ENCODE measurements at places on chromosomes 16 and 17.

- no peak for DNase-seq
These were observed 28.0 kb downstream of the TOM1L2 start for GRCh38 chr17:17944242-17944641.

DNA sequence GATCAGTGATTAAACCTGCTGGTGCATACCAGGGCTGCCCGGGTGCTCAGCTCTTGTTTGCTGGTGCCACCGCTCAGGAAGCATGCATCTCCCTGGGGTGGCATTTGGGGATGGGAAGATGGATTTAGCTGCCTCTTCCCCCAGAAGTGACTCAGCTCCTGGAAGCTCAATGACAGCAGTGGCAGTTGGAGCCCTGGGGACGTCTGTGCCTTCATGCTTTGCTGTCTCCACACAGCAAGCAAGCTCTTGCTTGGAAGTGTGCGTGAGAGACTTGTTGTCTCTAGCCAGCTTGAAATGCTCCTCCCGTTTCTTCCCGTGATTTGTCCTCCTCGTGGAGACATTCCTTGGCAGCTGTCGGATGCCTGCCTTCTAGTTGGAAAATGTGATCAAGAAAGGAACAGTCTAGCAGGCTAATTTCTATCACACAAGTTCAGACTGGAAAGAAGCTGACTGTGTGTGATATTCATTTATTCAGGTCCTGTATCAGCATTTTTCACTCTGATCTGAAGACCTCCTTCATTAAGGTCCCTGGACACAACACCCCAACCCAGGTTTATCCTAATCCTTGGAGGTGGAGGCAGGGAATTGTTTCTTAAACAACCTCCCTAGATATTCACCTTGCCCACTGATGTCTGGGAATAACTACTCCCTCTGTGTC lies 73.0 kb downstream of the BMERB1 start:
- no peak for DNase-seq

DNA sequence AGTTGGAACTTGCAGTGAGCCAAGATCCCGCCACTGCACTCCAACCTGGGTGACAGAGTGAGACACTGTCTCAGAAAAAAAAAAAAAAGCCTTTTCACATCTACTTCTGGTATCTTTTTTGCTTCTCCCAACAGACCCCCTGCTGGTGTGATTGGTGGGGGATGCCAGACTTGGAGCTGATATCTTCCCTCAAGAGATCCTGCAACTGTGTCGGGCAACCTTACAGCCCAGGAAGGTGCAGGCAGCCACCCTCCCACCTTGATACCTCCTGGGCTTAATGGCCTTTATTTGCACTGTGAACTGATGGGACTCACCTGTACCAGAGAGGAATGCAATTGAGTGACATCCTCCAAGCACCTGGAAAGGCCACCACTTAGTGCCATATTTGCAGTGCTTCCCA lies 142.3 kb downstream of the RGS9 start:
- no peak for DNase-seq

GRCh38 chr17:37392024-37392590 lies 14.5 kb downstream of the ACACA start:
- no peak for DNase-seq

DNA sequence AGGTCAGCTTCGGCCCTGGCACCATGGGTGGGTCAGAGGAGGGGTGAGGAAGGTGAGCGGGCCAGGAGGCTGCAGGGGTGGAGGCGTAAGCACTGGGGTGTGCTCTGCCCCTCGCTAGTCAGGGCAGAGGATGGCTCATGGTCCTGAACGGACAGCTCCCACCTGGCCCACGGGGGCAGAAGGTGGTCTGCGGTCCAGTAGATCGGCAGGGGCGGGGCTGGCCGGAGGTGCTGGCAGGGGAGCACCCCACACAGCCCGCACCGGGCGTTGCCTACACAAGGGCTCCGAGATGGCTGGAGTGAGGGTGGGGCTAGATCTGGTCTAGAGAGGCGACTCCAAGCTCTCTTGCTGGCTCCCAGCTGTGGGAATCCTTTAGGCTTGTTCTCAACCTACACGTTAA lies 8.2 kb downstream of the NPTX1 start:
- no peak for DNase-seq

DNA sequence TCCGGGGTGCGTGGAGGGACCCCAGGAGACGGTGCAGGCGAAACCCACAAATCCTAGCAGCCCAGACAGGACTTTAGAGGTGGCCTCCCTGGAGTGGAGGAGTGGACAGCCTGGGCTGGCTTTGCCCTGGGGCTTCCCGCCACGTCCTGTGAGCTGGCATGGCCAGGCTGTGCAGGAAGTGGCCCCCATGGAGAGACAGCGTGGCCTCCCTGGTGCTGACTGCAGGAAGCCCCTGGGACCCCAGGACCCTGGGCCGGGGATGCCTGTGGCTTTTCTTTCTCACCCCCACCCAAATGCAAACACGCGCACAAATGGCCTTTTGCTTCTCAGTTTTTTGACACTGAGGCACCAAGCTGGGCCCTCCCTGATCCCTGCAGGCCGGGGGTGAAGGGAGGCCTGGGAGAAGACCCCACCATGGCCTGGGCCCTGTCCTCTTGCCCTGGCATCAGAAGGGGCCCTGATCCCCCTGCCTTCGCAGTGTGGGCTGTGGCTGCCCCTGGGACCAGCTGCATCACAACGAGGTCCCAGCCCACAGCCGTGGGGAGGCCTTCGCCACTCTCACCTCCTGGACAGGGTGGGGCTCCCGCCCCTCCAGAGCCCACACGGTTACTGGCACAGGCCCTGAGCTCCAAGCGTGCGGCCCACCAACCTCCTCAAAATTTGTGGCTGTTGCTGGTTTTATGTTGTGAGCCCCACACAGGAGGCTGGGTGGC lies 51.6 kb upstream of the PABPN1L start:
- DNase-seq, result no peak

DNA sequence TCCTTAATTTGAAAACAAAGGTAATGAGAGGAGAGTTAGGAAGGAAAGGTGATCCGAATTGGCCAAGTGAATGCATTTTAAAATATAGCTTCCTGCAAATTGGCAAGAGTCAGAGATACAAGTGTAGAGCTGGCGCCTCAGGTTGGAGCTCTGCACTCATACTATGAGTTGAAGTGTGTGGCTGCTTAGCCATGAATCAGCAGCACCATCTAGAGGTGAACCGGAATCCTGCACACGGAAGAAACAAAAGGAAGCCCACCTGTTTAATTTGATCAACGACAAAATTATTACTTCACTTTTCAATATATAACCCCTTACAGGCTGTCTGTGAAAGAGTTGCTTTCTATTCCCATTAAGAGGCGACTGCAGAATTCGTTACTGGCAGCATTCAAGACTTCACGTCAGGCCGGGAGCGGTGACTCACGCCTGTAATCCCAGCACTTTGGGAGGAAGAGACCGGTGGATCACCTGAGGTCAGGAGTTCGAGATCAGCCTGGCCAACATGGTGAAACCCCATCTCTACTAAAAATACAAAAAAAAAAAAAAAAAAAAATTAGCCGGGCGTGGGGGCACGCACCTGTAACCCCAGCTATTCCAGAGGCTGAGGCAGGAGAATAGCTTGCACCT lies 1253.7 kb upstream of the CDH8 start:
- DNase-seq, result peak; percentile 54

GRCh38 chr17:57341611-57342540 lies 85.6 kb downstream of the MSI2 start:
- no peak for DNase-seq

DNA sequence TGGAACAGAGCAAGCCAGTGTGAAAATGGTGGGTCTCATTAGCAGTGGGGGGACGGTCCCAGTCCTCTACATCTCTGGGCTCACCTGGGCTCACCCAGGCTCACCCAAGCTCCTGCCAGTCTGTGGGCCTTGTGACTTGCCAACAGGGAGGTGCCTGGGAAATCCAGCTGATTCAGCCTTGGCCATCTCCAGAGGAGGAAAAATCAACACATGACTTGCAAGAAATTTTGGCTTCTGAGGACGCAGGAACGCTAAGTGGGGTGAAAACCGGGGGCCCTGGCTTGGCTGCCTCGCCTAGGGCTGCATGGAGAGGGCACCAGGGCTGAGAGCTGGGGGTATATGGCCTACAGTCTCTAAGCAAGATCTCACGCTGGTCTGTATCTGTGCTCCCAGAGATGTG lies 47.7 kb downstream of the VAC14 start:
- DNase-seq, result no peak

DNA sequence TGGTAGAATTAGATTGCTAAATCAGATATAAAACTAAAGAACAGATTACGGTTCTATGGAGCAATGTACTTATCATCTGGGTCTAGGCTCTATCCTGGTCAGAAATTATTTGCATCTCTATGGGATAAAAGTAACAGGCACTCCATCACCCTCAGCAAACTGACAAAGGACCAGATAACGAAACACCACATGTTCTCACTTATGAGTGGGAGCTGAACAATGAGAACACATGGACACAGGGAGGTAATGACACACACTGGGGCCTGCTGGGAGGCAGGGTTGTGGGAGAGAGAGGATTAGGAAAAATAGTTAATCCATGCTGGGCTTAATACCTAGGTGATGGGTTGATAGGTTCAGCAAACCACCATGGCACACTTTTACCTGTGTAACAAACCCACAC lies 61.9 kb downstream of the MPHOSPH6 start:
- no peak for DNase-seq

DNA sequence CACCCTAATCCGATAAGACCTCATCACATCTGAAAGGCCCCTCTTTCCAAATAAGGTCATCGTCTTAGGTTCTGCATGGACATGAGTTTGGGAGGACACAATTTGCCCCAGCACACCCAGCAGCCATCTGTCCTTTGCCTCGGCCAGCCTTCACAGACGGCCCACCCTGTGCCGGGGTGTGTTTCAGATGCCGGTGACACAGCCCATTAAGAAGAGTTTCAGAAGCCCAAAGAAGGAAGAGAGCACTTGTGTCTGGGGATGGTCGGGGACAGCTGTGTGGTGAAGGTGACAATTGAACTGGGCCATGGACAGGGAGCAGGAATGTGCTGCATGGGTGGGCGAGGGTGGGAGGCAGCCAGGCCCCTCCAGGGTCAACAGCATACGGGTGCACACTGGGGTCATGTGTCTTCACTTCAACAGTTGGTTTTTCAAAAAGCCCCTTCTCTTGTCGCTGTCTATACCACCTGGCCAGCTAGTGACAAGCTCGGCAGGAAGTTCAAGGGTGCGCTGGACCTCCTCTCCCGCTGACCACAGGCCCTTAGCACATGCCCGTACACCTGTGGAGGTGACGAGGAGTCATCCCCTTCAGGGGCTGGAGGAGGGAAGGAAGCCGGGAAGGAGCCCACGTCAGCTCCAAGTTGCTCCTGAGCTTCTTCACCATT lies 183.1 kb downstream of the C16orf95 start:
- no peak for DNase-seq

GRCh38 chr17:65055708-65056638 lies 567 bp downstream of the GNA13 start:
- peak; percentile 79 for DNase-seq

- DNase-seq, result no peak
These were observed 38.4 kb downstream of the TSC2 start for GRCh38 chr16:2086106-2086742.

DNA sequence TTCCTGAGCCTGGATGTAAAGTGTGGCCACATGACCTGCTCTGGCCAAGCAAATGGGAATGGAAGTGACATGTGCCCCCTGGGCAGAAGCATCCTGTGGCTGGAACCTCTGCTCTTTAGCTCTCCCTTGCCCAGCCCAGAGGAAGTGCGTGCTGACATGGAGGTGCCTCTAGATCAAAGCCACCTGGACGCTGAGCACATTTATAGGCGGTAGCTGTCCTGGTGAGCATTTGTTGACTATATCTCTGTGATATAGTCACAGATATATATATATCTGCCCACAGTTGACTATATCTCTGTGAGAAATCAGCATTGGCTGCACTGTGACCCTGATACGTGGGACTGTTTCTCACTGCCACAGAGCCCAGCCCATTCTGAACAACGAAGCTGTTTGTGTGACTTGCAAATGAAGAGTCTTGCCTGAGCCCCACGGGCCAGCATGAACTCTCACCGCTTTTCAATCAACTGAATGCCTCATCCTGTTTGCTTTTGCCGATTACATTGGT lies 118.8 kb downstream of the C16orf95 start:
- DNase-seq, result no peak

DNA sequence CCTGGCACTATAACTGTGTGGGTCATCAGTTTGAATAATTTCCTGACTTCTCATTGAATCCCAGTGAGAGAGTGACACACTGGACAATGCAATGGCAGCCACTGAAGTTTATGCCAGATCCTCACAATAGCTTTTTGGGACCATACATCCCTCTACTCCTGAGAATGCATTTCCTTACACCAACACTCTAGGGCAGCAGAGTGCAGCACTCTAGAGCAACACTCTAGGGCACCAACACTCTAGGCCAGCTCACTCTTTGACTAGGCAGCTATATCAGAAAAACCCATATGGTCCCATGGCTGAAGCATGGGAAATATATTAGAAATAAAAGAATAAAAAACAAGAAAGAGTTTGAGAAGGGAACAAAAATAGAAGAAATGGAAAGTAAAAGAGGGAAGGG lies 309.2 kb downstream of the MAP2K6 start:
- DNase-seq, result no peak

- DNase-seq, result no peak
These were observed 5.2 kb downstream of the ARSG start for GRCh38 chr17:68296217-68297191.

GRCh38 chr16:85183564-85183963 lies 71.3 kb upstream of the CIBAR2 start:
- no peak for DNase-seq

- no peak for DNase-seq
These were observed 10.7 kb downstream of the COL1A1 start for GRCh38 chr17:50190603-50191358.

Measured in RKO (cell line).